ENCODE measurements at places on chromosomes 7 and 10. TPM values are rescaled to one million over a fixed set of nuclear protein-coding genes. Genes with fewer than 3 reads are reported as not detected.
A peak's percentile ranks its signal among the peaks of the same experiment; 100 is the strongest.

The IFIT5 gene
- total RNA-seq: 20.4 TPM

DNA sequence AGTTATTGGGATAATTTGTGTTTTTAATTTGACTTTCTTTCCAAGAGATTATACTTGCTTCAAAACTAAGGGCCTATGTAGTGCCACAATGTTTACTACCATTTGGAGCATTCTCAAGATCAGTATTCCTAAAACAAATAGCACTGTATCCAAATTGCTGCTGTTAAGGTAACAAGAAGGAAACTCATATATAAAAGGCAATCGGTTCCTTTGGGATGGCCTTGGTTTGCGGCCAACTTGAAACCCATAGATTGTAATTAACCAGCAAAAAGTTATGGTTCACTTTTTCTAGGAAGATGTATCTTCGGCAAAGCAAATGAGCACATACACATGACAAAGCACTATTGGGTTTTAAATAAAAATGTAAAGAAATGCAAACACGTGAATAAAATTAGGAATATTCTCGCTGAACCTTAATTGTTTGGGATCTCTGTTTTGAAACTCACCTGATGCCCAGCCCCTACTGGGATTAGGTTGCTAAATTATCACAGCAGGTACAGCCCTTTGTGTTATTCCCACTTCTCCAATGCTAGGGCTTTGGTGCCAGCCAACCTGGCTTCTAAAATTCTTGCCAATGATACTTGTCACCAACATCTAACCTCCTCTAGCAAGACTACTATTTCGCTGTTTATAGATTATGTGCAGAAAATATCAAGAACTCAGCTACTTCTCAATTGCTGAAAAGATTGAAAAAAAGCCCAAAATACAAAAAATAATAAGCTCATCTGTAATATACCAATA is 16.0 kb downstream of the CDNF start:
- DNase-seq: no peak

The AGBL3 gene
- 2.3 TPM for total RNA-seq

The HOXA10 gene
- total RNA-seq: 2.2 TPM

- no peak for DNase-seq
Measured at GRCh38 chr7:124257638-124258308, 224.9 kb upstream of the TMEM229A start.

GRCh38 chr10:47266602-47267001 is 33.4 kb upstream of the GDF10 start:
- no peak for DNase-seq

The CLCN1 gene
- total RNA-seq: not detected

The CUTC gene
- 23.5 TPM for total RNA-seq

The ANLN gene
- 2.9 TPM for total RNA-seq

GRCh38 chr7:104903044-104903443 is 111.0 kb upstream of the KMT2E start:
- no peak for DNase-seq

The GBX1 gene
- not detected for total RNA-seq

DNA sequence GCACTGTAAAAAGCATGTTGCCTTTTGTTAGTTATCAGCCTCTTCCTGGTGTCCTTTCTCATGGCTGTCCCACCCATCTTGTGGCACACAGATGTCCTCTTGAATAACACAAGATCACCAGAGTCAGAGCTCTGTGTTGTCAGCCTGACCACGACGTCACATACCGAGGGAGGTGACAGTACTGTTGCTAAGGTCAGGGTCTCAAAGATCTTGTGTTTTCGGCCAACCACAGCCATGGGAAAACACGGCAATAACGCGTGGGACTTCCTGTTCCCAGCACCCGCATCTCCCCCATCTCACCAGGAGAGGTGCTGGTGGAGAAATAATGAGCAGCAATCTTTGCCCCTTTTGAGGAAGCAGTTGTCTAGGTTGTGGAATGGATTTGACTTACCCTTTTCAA is 40.4 kb downstream of the NPVF start:
- no peak for DNase-seq

The NPSR1 gene
- not detected for total RNA-seq

- no peak for DNase-seq
Measured at GRCh38 chr10:124546957-124547646, 85.5 kb downstream of the LHPP start.

The IDI2 gene
- total RNA-seq: not detected

GRCh38 chr10:17617031-17617911 is at the start of gene HACD1:
Gene HACD1, minus strand, starts transcription at chr10:17617374. Its CDS starts 35 bp downstream, at chr10:17617339.
- DNase-seq: peak; percentile 63

The YWHAG gene
- 28.9 TPM for total RNA-seq

GRCh38 chr7:110075450-110075849 is 1015.5 kb upstream of the LRRN3 start:
- DNase-seq: no peak

DNA sequence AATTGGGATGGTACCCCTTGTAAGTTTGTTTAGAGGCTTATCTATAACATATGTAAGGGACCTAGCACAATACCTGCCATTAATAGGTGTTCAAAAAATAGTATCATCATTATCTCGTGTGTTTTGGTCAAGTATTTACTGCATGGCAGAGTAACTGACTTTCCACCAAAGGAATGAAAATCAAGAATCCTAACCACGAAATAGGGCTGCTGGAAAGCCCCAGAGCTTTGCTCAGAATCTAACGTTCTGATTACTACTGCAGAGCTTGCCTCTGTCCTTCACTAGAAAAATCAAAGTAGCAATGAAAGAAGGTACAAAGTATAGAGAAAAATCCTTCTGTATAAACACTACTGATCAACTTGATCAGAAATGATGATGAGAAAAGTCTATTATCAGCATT is 34.9 kb downstream of the DCLRE1C start:
- no peak for DNase-seq

- no peak for DNase-seq
Measured at GRCh38 chr7:49166441-49166840, 242.1 kb downstream of the CDC14C start.
